ENCODE measurements at places on chromosomes 1 and 21.
A peak's percentile ranks its signal among the peaks of the same experiment; 100 is the strongest.

DNA sequence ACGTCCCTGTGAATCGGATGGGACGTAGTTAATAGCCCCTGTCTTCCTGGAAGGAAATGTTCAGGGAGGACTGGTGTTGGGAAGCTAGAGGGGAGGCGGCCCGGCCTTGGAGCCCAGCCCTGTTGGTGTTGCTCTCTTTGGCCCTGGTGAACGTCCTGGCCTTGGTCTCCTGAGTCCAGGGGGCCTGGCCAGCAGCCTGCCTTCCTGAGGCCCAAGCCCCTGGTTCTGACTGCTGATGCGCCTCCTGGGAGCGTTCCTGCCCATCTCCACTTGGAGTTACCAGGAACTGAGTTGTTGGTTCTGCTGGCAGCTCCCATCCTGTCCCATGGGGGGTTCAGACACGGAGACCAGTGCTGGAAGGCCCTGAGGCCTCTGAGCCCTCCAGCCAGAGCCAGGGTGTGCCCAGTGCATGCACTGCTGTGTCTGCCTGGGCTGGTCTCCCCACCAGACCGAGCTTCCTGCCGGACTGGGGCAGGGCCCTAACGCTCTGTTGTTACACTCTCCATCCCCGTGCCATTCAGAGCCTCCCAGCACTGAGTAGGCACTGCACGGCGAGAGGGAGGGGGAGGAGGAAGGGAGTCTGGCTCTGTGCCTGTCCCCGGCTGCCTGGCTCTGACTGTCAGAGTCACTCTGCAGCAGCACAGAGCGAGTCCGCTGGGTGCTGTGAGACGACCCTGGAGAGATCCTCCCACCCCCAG is 382.5 kb upstream of the VAMP3 start:
- DNase-seq, result peak; percentile 55

GRCh38 chr21:43681650-43682049 is 22.3 kb downstream of the RRP1B start:
- no peak for DNase-seq

GRCh38 chr21:46150491-46151121 is 4.8 kb downstream of the FTCD start:
- no peak for DNase-seq

- DNase-seq, result peak; percentile 66
Observed at GRCh38 chr1:21927533-21928237, 9.4 kb downstream of the HSPG2 start.

DNA sequence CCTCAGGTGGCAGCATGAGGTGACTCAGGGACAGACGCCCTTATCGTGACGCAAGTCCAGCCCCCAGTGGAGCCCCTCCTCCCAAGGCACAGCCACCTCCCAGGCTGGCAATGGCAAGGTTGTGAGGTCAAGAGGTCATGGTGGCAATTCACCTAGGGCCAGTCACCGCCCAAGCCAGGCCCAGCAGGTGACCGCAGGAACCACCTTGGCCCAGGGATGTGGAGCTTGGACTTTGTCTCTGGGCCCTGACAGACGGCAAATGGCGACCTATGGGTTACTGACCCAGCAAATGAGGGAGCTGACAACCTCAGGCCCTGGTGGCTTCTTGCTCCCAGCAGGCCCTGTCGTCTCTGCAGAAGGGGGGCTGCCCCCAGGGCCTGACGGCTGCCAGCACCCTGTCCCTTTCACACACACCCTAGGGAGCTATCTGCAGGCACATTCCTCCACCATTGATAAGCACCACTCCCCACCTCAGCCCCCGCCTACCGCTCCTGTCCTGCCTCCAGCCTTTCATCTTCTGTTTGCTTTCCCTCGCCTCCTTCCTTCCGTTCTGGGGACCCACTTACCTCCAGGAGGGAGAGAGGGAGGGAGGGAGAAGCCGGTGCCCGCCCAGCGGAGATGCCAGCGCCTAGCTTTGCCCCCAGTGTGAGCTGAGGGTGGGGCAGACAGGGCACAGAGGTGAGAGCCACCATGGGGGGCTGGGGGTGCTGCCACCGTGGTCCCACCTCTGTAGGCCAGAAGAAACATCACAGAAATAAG is 12.1 kb downstream of the EPHA2 start:
- no peak for DNase-seq

DNA sequence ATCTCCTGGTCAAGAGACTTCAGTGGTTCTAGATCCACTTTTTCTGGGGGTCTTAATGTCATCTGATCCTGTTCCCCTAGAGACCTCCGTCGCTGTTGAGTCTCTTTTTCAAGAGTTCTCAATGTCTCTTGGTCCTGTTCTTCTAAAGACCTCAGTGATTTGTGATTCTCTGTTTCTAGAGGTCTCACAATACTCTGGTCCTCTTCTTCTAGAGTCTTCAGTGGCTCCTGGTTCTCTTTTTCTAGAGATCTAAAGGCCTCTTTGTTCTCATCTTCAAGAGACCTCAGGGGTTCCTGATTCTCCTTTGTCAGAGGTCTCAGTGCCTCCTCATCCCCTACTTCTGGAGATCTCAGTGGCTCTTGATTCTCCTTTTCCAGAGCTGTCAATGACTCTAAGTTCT is 5.4 kb downstream of the NES start:
- no peak for DNase-seq

DNA sequence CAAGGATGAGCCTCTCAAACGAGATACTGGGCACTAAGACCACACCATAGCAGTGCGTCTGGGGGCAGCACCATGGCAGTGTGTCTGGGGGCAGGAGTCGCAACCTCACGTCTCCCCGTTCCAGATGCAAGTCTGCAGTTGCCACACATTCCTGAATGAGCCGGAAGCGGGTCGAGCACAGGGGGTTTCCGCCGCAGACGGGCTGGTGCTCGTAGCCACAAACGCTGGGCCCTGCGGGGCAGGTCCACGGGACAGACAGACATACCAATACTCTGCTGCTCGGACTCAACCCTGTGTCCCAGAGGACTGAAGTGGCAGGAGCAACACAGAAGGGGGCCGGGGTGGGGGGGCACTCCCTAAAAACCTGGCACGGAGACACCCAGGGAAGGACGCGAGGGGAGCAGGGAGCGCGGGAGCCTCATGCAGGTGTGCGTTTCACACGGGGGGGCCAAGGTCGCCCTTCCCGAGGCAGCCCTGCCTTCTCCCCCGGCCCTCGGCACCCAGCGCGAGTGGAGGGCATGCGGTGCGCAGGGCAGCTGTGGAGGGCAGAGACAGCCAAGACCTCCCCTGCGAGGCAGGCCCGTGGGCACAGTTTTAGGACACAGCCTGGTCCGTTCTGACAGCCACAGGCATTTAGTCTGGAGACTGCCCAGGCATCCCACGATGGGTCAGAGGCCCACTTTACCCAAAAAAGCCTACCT is 24.5 kb downstream of the PTTG1IP start:
- DNase-seq, result no peak

GRCh38 chr1:154521695-154522094 is 19.5 kb upstream of the SHE start:
- no peak for DNase-seq

- DNase-seq, result no peak
Observed at GRCh38 chr1:51565009-51565408, 45.9 kb upstream of the EPS15 start.

DNA sequence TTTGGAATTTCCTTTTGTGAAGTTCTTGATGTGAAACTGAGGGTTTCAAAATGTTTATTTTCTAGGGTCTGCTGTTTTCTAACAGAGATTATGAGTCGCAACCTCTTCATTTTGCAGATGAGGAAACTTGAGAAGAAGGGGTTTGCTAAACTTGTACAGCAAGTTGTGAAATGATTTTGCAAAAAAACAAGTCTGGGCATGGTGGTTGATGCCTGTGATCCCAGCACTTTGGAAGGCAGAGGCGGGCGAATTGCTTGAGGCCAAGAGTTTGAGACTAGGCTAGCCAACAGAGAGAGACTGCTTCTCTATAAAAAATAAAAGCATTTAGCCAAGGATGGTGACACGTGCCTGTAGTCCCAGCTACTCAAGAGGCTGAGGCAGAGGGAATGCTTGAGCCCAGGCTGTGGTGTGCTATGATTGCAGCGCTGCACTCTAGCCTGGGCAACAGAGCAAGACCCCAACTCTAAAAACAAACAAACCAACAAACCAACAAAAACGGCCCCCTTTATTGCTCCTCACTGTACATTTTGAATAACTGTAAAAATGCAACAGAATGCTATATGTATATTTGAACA is 9.9 kb downstream of the TRIM67 start:
- no peak for DNase-seq

GRCh38 chr1:7524341-7525337 is 246.5 kb upstream of the VAMP3 start:
- no peak for DNase-seq

- no peak for DNase-seq
Observed at GRCh38 chr1:10736634-10737586, 59.5 kb downstream of the CASZ1 start.

DNA sequence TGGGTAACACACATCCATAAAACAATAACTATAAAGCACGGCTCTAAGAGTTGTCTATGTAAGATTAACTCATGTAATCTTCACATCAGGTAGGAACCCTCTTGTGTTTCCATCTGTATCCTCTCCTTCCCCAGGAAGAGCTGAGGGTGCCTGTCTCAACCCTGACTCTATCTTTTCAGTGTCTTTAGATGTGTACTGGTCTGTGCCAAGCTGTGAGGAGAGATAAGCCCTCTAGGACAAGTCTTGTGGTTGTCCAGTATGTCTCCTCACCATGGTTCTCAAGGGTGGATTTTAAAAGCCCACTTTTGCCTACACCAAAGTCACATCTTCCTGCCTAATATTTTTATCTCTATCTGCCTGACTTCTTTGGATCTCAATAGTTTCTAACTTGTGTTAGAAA is 300.1 kb downstream of the KCNT2 start:
- DNase-seq, result no peak

- DNase-seq, result no peak
Observed at GRCh38 chr1:248816042-248816851, 9.5 kb downstream of the SH3BP5L start.

GRCh38 chr1:42176902-42177519 is 12.5 kb upstream of the GUCA2A start:
- peak; percentile 21 for DNase-seq

GRCh38 chr21:39454949-39455668 is 3.3 kb downstream of the SH3BGR start:
- no peak for DNase-seq

DNA sequence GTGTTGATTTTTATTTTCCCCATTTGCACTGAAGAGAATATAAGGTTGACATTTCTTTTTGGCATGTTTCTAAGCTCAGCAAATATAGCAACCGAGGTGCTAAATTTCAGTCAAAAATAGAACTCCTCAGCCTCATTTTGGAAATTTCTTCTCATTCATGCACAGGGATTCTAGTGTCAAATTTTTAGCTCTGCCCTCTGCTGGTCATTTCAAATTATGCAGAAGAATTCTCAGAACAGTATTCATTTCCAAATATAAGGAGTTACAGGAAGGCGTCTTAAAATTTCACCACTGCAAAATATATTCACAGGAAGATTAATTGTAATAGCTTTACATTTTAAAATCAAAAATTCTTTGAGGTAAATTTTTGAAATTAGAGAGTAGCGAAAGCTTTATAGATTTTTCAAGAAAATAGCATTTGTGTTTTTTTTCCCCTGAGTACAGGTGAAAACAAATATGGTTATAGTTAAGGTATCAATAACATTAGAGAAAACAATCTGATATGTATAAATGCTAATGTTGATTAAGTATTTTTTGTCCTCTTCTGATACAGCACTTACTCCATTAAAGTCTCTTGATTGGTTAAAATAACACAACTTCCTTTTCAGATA is 57.9 kb downstream of the FMN2 start:
- DNase-seq, result peak; percentile 60

- DNase-seq, result peak; percentile 37
Observed at GRCh38 chr21:16587141-16587581, 857.4 kb downstream of the USP25 start.

DNA sequence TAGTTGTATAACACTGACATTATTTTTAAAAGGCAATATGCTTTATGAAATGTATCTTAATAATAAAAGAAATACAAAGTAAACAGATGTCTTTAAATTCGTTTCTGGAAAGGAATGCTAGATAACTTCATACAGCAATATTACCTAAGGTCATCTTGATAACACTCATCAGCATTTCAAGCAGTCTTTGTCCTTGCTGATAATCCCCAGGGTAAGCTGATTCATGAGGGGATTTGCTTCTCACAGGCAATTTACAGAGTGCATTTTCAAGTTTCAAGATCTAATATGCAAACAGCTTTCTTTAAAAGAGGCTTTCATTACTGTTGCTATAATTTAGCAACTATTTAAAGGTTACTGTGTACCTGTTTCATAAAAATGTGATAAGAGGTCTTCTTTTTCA is 75.2 kb upstream of the NEK2 start:
- no peak for DNase-seq

GRCh38 chr1:232980355-232980978 is 30.1 kb downstream of the NTPCR start:
- peak; percentile 21 for DNase-seq

DNA sequence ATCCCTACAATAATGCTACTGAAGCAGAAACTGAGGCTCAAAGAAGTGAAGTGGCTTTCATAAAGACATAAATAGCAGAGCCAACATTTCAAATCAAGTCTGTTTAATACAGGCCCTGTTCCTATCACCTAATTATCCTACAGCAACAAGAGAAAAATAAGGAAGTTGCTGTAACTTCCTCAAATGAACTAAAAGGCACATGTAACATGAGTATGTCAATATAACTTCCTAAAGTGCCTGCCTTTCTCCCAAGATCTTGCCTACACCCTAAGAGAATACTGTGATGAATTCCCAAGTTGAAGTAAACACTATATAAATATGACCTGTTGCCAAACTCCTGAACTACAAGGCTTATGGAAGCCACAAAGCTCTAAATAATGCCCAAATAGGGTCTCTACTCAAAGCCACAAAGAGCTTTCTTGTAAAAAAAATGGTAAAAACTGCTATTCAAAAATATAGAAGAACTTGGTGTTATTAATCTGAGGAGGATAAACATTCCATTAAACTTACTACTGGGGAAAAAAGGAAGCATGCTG is 8.6 kb downstream of the BEND5 start:
- peak; percentile 47 for DNase-seq

GRCh38 chr1:23792151-23792945 is 1.4 kb downstream of the LYPLA2 start:
- no peak for DNase-seq

GRCh38 chr1:186985889-186986491 is 157.2 kb downstream of the PLA2G4A start:
- peak; percentile 70 for DNase-seq

GRCh38 chr1:4612991-4613390 is 41.4 kb upstream of the AJAP1 start:
- DNase-seq, result no peak

DNA sequence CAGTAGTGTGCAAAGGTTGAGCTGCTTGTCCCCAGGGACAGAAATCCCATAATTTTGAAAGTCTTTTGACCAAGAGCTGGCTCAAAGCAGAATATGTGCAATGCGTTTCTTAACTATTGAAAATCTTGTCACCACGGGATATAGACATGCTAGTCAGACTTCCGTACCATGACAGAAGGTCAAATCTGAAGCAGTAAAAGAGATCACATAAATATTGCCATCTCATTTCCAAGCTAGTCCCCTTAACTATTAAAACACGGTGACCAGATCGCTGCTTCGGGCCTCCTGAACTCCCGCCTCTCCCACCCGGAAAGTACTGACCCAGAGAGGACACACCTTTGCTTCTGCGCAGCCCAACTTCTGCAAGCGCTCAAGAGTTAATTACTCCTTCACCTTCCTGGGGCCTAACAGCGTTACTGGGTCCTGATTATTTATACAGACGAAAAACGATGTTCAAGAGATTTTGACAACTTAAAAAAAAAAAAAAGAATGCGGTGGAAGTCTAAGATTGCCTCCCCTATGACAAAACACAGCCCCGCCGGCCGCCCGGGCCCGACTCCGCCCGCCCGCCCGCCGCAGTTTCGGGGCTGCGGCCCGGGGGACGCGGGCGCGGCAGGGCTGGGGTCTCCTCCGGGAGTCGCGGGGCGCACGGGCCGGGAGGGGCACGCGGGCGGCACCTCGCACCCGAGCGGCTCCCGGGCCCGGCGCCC is 692 bp downstream of the SORT1 start:
- DNase-seq, result no peak
